Umbilical cord (tissue), 2 donors: ENCODE measurements at places on chromosomes 7 and 10.

DNA sequence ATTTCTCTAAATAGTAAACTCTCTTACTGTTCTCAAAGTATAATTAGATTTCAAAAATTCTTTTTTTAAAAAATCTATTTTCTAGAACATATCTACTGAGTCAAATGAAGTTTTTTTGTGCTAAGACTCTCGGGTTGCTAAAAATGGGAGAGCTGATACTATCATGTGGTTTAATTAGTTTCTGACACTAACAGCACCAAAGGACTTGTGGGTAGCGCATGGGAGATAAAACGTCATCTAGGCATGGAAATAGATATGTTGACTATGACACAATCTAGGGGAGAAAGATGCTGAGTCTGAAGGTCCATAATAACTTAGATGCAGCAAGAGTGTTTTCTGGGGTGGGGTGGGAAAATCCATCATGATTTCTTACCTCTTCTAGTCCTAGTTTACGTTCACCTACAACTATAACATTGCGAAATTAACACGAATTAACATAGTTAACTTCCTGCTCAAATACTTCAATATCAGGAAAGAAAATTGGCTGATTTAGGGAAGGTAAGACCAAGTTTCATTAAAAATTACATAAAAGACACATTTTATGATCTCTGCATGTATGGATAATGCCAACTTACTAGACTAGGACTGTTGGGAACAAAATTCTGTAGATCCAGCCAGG, 14.3 kb upstream of the ARMC3 start:
- DNase-seq = no peak

GRCh38 chr10:44425466-44425865, 40.6 kb upstream of the CXCL12 start:
- no peak for DNase-seq

DNA sequence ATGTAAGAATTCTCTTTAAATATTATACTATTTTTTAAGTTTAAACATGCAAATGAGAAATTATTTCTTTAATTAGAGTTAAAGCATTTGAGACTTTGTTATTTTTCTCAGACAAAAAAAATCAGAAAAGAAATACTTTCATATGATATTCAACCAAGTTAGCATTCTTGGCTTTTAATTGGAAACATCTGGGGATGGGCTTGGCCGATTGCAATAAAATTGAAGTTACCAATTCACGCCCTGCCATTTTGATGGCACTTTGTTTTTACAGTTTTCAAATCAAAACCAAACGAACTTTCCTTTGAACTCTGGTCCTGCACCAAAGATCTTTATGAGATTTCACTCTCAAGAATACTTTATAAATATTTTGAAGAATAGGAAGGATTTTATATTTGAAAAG, 127.7 kb downstream of the ATE1 start:
- DNase-seq = no peak

DNA sequence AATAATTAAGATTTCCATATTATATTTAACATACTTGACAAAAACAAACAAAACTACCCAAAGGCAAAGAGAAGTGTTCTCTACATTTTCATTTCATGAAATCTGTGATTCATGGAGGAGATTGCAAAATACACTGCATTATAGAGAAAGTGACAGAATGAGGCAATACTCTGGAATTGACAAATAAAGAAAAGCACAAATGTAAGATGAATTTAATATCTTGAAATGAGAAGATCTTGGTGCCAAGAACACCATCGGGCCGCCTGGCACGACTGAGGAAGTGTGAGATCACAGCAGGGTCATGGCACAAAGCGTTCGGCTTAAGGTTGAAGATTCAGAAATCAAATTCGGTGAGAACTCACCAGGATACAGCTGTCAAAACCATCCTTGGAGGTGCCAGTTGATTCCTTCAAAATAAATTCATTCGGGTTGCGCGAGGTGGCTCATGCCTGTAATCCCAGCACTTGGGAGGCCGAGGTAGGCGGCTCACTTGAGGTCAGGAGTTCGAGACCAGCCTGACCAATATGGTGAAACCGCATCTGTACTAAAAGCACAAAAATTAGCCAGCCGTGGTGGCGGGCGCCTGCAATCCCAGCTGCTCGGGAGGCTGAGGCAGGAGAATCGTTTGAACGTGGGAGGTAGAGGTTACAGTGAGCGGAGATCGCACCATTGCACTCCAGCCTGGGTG, 174.0 kb upstream of the PFKP start:
- DNase-seq = no peak

DNA sequence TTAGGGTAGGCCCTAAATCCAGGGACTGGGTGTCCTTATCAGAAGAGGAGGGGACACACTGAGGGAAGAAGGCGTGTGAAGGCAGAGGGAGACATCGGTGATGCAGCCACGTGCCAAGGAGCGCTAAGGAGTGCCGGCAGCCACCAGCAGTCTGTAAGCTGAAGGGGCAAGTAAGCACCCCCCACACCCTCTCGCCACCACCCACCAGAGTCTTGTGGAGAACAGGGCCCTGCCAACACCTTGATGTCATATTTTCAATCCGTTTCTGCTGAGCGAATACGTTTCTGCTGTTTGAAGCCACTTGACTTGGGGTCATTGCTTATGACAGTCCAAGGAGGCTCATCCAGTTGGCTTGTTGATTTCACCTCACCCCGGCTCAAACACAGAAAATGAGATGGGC, 37.9 kb downstream of the RGS10 start:
- DNase-seq = no peak

- DNase-seq = no peak
These were observed 7.7 kb downstream of the ZNHIT1 start for GRCh38 chr7:101225650-101226049.

- DNase-seq = no peak
These were observed 78.3 kb downstream of the ST8SIA6 start for GRCh38 chr10:17375936-17376584.

DNA sequence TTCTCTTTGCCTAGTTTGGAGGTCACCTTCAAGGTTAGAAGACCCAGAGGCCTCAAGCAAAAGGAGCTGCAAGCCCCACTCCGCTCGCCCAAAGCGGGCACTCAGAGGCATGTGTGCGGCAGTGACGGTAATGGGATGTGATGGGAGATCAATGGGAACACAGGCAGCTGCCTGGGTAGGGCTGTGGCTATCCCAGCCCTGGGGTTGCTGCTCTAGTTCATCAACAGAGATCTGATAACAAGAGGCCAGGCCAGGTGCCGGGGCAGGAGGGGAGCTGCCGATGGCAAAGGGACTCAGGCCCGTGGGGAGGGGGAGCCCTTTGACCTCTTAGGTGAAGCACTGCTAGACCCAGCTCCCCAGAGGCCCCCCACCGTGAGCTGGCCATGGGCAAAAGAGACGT, 52.0 kb upstream of the GNA12 start:
- DNase-seq = no peak

GRCh38 chr7:18806177-18806576, 310.6 kb downstream of the HDAC9 start:
- DNase-seq = no peak

GRCh38 chr10:6473430-6473829, 106.6 kb downstream of the PRKCQ start:
- DNase-seq = no peak

- DNase-seq = no peak
These were observed 23.0 kb upstream of the DMBT1 start for GRCh38 chr10:122537545-122537944.

- no peak for DNase-seq
These were observed 31.2 kb downstream of the ITIH5 start for GRCh38 chr10:7635408-7636125.

GRCh38 chr7:102898532-102898859, 14.3 kb upstream of the LRRC17 start:
- DNase-seq = no peak

DNA sequence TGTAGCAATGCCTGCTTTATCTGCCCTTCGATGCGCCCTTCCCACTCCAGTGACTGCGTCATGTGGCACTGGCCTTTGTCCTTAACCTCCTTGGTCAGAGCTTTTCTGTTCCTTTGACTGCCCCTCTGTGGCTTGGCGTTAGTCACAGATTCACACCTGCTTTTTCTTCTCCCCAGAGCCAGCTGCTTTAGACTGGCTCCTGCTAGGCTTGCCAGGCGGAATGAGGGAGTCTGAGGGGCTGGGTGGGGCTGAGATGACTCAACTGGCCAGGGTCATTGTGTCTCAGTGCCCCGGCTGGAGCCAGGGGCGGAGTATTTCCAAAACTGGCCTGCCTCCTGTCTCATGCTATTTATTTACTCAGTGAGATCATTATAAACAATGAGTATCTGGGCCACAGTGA, 194.1 kb downstream of the EMX2 start:
- no peak for DNase-seq

DNA sequence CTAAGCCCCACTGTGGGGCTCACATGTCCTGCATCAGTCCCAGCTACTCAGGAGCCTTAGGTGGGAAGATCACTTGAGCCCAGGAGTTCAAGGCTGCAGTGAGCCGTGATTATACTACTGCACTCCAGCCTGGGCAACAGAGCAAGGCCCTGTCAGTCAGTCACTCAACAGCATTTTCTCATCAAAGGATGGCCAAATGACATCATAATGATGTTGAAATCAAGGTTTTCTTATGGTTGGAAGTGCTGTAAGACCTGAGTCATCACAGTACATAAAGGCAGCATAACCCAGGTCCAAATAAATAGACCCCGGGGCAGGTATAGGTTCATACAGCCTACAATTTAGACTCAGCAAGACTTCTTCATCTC, 341.1 kb downstream of the PARD3 start:
- DNase-seq = no peak

- DNase-seq = no peak
These were observed 83.0 kb downstream of the CXCL12 start for GRCh38 chr10:44301781-44302355.

DNA sequence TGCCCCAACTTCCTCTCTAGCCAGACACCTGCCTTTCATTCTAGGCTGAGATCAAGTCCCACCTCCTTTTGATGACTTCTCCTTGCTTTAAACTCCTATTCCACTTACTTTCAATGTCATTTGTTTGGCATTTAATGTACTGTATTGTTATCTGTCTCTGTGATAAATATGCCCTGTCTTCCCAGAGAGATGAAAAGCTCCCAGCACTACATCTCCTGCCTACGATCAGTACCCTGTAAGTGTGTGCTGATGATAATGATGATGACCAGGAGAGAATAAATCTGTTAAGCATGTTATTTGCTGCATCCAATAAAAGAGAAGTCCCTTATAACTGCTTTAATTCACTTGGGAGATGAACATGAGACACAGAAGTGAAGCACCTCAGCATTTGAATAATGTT, 367.4 kb upstream of the C7orf33 start:
- no peak for DNase-seq
